ENCODE measurements at places on chromosomes 2 and 18. TPM values are rescaled to one million over a fixed set of nuclear protein-coding genes. Genes with fewer than 3 reads are reported as not detected.

ERFE gene
- total RNA-seq = 29.3 TPM

ALLC gene
- not detected for total RNA-seq

DNA sequence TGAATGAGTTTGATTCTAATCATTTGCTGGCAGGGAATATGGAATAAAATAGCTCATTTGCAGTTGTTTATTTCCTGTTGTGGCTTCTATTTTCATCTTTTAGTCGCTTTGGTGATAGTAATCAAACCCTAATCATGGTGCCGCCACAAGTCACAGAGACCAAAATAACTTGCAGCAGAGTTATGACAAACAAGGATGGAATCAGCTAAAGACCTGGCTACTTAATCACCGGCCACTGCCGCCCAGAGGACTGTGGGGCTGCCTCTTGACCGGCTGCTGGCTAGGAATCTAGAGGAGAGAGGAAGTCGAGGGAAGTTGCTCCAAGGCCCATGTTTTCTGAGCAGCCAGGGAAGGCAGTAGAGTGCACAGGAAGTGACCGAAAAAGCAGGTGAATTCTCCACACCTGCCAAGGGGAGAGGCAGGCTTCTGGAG, 5.1 kb upstream of the SMAD7 start:
- no peak for DNase-seq

ANKRD53 gene
- total RNA-seq = not detected

DNA sequence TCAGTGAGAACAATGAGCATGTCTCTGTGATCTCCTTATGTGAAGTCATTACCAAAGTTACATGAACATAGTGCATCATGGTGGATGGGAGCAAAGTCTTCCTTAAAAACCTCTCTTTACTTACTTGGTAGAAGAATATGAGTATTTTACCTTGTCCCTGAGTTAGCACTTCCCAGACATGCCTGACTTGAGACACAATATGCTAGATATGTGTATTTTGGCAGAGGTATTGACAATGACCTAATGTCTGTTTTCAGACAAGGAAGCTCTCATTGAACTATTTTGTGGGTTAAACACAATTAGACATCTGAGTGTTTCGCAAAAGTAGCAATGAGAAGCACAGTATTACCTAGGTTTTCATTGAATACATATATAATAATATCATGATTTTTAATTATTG, 99.1 kb upstream of the MC4R start:
- no peak for DNase-seq

ASB18 gene
- total RNA-seq = not detected

DNA sequence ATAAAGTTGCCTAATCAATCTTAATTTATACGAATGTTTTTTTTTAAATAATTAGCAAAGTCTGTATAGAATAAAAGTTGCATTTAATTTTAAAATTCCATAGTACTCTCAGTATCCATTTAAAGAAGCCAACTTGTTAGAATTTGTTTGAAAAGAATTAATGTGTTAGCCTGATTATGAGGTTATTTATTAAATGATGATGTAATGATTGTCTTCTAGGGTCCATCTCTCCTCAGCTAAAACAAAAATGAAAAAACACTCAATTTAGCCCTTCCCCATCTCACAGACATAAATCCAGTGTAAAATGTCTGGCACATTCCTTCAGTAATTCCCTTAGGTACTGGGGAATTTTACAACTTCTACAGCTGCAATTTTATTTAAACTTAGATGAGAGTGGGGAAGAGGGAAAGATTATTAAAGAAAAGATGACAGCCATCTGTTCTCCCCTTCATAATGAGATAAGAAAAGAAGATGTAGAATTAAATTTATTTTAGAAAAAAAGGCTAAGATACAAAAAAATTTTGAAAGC, 68.6 kb downstream of the BARD1 start:
- DNase-seq = no peak

- no peak for DNase-seq
Measured at GRCh38 chr2:222703091-222703490, 31.6 kb downstream of the MOGAT1 start.

LONRF2 gene
- total RNA-seq = 12.1 TPM

TAF4B gene
- total RNA-seq = 13.2 TPM

DNER gene
- 34.3 TPM for total RNA-seq

- DNase-seq = no peak
Measured at GRCh38 chr2:219120082-219120481, 40.5 kb downstream of the NHEJ1 start.

KLHL41 gene
- total RNA-seq = 1.3 TPM

STON1 gene
- 3.7 TPM for total RNA-seq

GRCh38 chr2:64179582-64180321, 35.5 kb upstream of the PELI1 start:
- DNase-seq = no peak

RUFY4 gene
- not detected for total RNA-seq

DNA sequence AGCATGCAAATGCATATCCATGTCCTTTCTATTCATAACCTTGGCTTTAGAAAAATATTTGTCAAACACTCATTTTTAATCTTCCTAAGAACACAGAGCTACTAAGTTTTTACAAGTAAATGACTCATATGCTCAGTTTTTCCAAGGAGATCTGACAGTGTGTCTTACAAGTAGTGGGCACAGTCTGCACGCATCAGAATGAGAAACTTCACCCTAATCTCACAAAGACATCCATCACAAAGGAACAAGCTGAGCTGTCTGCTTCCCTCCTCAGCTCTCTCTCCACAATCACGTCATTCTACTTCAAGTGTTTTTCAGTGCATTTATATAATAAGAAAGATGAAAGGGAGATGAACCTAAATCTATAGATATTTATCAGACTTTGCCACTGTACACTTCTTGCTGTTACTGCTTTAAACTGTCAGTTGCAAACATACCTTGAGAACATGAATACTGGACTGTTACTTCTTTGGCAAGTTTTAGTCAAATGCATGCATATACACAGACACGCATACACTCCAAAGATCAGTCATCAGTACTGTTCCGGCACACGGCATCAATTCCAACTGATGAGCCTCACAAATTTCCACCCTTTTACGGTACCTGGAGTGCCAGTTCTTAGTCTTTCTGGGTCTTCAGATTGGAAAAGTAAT, 75.7 kb downstream of the RBMS1 start:
- no peak for DNase-seq

DNA sequence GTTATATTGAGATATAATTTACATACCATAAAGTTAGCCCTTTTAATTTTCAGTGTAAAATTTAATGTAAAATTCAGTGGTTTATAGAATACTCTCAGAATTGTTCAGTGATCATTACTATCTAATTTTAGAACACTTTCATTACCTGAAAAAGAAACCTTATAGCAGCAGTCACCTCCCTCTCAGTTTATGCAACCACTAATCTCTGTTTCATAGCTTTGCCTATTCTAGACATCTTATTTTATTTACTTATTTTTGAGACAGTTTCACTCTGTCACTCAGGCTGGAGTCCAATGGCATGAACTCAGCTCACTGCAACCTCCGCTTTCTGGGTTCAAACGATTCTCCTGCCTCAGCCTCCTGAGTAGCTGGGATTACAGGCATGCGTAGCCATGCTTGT, 479.6 kb downstream of the DPP10 start:
- DNase-seq = no peak

TUBB8B gene
- total RNA-seq = 0.69 TPM

DNA sequence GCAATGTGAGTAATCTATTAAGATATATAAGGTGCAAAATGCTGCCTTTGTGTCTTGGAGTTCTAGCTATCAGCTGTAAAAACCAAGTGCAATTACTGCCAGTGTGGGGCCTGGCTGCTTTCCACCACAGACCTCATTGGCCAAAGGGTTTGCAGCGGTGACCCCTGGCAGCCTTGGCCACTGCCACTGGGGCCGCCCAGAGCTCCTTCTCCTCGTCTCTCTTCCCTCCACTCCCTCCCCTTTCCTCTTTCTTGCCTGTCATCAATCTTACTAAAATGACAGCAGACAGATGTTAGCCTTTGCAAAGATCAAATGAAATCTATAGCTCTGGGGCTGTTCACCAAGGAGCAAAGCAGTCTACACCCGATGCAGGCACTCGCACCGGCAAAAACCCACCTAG, 986.3 kb downstream of the BCL11A start:
- DNase-seq = no peak

- DNase-seq = no peak
Measured at GRCh38 chr2:123808243-123808642, 216.8 kb upstream of the CNTNAP5 start.

DNA sequence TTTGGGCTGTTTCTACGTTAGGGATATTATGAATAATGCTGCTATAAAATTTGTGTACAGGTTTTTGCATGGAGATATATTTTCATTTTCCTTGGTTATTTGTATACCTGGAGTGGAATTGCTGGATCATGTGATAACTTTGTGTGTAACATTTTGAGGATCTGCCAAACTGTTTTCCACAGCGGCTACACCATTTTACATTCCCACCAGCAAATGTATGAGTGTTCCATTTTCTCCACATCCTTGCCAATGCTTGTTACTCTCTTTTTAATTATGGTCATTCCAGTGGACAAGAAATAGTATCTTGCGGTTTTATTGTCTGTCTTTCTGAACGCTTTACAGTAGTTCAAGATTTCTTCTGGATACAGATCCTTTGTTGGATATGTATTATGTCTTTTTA, 13.6 kb downstream of the GORASP2 start:
- no peak for DNase-seq

HOXD13 gene
- 10.3 TPM for total RNA-seq

- no peak for DNase-seq
Measured at GRCh38 chr2:207502577-207503198, 27.1 kb upstream of the CREB1 start.

ABCB11 gene
- 0.03 TPM for total RNA-seq

All from SK-MEL-5 (cell line).